ENCODE measurements at places on chromosomes 11 and 22.

GRCh38 chr11:18243783-18244362 lies 4.6 kb downstream of the SAA2 start:
- no peak for DNase-seq

- no peak for DNase-seq
These were observed 102.5 kb downstream of the KCNA4 start for GRCh38 chr11:29914203-29914930.

DNA sequence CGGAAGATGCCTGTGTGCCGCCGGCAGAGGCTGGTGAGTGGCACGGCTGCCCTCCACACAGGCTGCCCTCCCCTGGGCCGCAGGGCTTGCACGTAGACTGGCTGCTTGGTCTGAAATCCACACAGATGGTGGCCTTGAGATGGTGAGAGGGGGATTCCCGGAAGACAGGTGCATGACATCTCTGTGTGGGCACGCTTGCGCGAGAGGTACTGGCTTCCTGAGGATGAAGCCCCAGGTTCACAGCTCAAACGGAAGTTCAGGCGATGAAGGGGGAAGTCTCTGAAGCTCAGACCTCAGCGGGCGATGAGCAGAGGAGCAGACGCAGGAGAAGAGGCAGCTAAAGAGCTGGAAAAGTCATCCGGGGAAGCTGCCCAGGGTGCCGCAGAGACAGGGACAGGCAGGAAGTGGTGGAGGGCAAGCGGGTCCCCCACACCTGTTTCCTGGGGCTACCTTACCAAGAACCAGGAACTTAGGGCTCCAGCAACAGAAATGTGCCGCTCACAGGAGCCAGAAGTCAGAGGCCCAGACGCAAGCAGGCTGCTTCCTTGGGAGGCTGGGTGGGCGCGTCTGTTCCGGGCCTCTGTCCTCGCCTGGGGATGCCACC lies 7.2 kb downstream of the CRELD2 start:
- DNase-seq: no peak

- DNase-seq: no peak
These were observed 37.2 kb downstream of the MUC5B start for GRCh38 chr11:1260023-1260501.

DNA sequence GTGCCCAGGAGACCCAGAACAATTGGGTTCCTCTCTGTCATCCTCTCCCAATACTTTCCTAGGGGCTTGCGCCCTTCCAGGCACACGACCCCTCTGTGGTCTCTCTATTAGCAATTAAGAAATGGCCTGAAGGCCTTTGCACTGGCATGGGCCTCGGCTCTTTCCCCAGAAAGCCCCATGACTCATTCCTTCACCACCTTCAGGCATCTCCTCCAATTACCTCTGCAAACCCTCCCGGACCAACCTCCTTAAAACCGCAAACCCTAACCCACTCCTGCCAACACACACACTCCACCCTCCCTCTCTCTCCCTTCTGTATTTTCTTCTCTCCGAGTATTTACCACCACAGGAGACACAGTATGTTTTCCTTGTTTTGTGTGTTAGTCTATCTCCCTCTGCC lies 36.7 kb downstream of the LARGE1 start:
- no peak for DNase-seq

DNA sequence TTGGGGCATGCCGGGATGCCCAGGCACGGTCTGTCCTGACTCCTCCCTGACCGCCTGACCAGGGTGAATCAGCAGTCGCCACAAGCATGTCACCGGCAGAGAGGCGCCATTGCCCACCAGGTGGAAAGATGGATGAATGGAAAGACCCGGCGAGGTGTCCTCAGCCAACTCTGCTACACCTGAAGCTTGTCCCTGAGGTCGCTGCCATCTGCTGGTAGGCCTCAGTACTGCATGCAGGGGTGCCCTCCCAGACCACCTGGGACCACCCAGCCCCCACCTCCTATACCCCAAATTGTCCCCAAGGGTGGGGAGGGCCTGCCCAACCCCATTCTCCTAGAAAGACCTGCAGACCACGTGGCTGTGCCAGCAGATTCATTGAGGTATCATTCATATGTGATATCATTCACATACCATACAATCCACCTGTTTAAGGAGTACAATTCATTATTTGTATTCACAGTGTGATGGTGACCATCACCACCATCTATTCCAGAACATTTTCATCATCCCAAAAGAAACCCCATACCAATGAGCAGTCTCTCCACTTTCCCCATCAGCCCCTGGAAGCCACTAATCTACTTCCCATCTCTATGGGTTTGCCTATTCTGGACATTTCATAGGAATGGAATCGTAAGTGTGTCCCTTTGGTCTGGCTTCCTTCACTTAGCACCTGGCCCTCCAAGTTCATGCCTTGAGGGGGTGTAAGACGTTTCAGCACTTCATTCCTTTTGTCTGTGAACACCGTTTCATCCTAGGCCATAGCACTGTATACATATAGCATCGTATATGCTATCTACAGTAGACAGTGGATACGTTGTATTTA lies 17.5 kb downstream of the FGF3 start:
- no peak for DNase-seq
